ENCODE measurements at places on chromosomes 16 and 17. TPM values are rescaled to one million over a fixed set of nuclear protein-coding genes. Genes with fewer than 3 reads are reported as not detected.

DNA sequence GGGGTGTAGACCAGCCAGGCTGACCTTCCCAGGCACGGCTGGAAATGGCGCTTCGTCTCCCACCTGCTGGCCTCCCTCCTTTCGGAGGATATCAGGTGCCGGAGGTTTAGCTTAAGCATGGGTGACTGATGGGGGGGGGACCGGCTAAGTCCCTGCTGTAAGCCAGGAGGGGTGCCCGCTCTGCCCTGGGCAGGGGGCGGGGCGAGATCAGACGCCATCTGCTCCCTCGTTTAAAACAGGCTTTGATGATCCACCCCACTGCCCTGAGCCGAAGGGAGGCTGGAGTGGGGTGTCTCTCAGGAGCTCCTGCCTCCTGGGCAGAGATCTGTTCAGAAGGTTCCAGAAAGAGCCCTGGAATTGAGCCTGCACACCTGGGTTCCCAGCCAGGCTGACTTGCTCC, 26.0 kb downstream of the C16orf74 start:
- DNase-seq: no peak
- H3K36me3 ChIP-seq: no peaks in the 10 kb centered on the region
- H3K27ac ChIP-seq: no peak overlapping the region

GRCh38 chr16:17453364-17454038, 17.3 kb downstream of the XYLT1 start:
- no peak overlapping the region for H3K4me3 ChIP-seq
- H3K36me3 ChIP-seq: no peaks in the 10 kb centered on the region
- no peak overlapping the region for H3K27ac ChIP-seq
- DNase-seq: no peak

GRCh38 chr17:9032583-9032982, 11.3 kb downstream of the NTN1 start:
- no peak overlapping the region for H3K27ac ChIP-seq
- H3K27me3 ChIP-seq: no peaks in the 10 kb centered on the region
- no peak for DNase-seq
- H3K36me3 ChIP-seq: no peaks in the 10 kb centered on the region

GRCh38 chr16:2037647-2038381, 9.8 kb downstream of the NTHL1 start:
- H3K36me3 ChIP-seq: no peaks in the 10 kb centered on the region
- DNase-seq: peak; percentile 54

DNA sequence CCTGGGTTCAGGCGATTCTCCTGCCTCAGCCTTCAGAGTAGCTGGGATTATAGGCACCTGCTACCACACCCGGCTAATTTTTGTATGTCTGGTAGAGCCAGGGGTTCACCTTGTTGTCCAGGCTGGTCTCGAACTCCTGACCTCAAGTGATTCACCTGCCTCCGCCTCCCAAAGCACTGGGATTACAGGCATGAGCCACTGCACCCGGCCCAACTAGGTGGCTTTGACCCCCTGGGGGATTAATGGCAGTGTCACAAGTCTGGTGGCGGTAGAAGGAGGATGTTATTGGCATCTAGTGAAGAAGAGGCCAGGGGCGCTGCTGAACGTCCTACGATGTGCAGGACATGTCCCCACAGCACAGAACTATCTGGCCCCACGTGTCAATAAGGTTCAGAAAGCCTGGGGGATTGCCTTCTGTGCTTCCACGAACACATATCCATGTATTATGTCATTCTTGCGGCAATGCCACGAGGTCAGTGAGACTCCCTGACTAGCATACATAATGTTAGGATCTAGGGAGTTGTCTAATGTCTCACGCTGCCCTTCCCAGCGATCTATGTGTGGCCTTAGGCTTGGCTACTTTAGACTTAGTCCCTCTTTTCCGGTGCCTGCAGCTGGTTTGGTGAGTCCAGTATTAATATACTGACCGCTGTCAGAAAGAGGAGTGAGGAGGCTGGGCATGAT, 75.8 kb downstream of the ABCC6 start:
- no peak overlapping the region for H3K4me3 ChIP-seq
- no peaks in the 10 kb centered on the region for H3K36me3 ChIP-seq
- no peak overlapping the region for H3K27ac ChIP-seq
- DNase-seq: no peak
- no peaks in the 10 kb centered on the region for H3K4me1 ChIP-seq
- no peaks in the 10 kb centered on the region for H3K27me3 ChIP-seq

- no peak for DNase-seq
- no peak overlapping the region for H3K27ac ChIP-seq
- H3K36me3 ChIP-seq: no peaks in the 10 kb centered on the region
- H3K27me3 ChIP-seq: no peaks in the 10 kb centered on the region
- no peaks in the 10 kb centered on the region for H3K4me1 ChIP-seq
- H3K4me3 ChIP-seq: no peak overlapping the region
Measured at GRCh38 chr16:35737076-35737475, 2277.7 kb downstream of the TP53TG3F start.

DNA sequence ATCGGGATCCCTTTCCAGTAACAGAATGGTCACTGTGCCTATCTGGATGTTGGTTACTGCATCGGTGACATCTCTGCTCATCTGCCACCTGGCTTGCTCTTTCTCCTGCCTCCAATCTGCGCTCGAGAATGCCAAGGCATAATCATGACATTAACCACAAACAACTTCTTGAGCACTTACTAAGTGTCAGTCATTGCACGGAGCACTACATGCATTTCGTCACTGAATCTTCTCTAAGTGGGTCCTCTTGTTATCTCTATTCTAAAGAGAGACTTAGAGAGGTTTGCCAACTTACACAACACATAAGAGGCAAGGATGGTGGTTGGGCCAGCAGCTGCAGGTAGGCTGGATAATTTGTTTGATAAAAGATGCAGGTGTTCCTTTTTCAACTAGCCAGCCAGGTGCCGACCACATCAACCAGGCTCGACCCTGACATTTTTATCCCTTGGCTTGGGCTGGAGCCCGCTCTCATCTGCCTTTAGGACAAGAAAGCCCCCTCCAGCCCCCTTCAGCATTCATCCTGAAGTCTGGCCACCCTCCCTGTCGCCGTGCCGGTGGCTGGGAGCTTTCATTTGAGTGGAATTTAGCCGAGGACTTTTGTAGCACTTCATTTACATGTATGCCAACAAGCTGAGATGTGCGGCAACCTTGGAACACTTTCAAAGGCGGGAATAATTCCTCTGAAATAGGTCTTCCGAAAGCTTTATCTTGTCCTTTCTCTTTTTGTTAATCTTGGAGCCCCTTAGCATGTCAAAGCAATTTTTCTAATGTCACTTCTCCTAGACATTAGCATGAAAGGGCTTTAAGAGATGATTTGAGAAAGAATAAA, 89.3 kb upstream of the NKD1 start:
- H3K36me3 ChIP-seq: no peaks in the 10 kb centered on the region
- no peak overlapping the region for H3K27ac ChIP-seq
- H3K4me1 ChIP-seq: no peaks in the 10 kb centered on the region
- no peak overlapping the region for H3K4me3 ChIP-seq
- no peak for DNase-seq
- H3K27me3 ChIP-seq: no peaks in the 10 kb centered on the region

- no peak overlapping the region for H3K27ac ChIP-seq
- H3K4me1 ChIP-seq: no peaks in the 10 kb centered on the region
- H3K4me3 ChIP-seq: no peak overlapping the region
- H3K36me3 ChIP-seq: no peaks in the 10 kb centered on the region
- H3K27me3 ChIP-seq: no peaks in the 10 kb centered on the region
Measured at GRCh38 chr17:57856792-57857620, 7.2 kb upstream of the MRPS23 start.

DNA sequence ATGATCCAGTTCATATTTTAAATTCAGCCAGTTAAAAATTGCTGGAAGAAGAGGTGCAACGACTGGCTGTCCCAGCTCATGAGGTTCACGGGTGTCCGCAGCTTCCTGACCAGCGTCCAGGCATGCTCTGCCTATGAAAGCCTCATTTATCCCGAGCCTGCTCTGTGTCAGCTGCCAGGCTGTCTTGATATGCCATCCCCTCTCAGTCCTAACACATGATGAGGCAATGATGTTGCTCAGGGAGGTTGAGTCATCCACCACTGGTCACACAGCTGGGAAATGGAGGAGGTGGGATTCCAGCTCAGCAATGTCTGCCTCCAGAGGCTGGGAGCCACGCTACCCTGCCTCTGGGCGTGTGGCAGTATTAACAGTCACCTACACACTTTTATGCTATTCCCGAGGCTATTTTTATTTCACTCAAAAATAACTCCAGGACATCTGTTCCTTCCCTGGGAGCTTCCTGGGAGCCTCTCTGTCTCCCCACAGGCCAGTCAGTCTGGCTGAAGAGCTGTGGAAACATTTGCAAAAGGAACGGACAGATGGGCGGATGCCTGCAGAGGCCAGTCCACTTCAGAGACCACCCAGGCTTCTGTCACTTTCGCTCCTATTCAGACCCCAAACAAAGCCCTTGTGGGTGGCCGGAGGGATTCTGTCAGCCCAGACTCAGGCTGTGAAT, 22.5 kb downstream of the RAB11FIP4 start:
- no peaks in the 10 kb centered on the region for H3K36me3 ChIP-seq
- DNase-seq: no peak
- H3K4me1 ChIP-seq: no peaks in the 10 kb centered on the region
- no peak overlapping the region for H3K4me3 ChIP-seq
- no peaks in the 10 kb centered on the region for H3K27me3 ChIP-seq

GRCh38 chr17:74451557-74451956, 14.9 kb upstream of the CD300A start:
- H3K27ac ChIP-seq: peak overlapping the region; percentile 8
- H3K27me3 ChIP-seq: no peaks in the 10 kb centered on the region
- no peak for DNase-seq
- no peaks in the 10 kb centered on the region for H3K36me3 ChIP-seq
- no peak overlapping the region for H3K4me3 ChIP-seq
- no peaks in the 10 kb centered on the region for H3K4me1 ChIP-seq

The PLK1 gene
- 2.5 TPM for total RNA-seq

DNA sequence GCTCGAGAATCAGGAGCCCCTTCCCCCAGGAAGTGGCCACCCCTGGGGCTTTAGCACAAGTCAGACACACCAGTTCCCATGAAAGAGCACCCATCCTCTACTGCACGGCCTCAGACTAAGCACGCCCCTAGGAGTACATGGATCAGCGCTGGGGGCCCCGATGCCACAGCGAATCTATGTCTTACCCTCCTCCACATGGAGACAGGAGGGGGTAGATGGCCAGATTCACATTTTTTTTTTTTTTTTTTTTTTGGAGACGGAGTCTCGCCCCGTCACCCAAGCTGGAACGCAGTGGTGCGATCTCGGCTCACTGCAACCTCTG, 3.2 kb upstream of the EXOSC6 start:
- H3K4me3 ChIP-seq: no peak overlapping the region
- no peaks in the 10 kb centered on the region for H3K4me1 ChIP-seq

DNA sequence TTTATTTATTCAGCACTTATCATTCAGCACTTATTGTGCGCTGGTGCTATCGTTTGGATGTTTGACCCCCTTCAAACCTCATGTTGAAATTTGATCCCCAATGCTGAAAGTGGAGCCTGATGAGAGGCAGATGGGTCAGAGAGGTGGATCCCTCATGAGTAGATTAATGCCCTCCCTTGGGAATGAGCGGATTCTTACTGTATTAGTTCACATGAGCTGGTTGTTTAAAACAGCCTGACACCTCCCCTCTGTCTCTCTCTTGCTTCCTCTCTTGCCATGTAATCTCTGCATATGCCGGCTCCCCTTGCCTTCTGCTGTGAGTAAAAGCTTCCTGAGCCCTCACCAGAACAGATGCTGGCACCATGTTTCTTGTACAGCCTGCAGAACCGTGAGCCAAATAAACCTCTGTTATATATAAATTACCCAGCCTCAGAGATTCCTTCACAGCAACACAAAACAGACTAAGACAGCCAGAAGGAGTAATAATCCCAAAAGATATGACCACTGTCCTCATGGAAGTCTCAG, 111.1 kb downstream of the CACNG3 start:
- no peaks in the 10 kb centered on the region for H3K36me3 ChIP-seq
- H3K27me3 ChIP-seq: no peaks in the 10 kb centered on the region
- no peak for DNase-seq
- H3K4me3 ChIP-seq: no peak overlapping the region
- no peak overlapping the region for H3K27ac ChIP-seq
- H3K4me1 ChIP-seq: no peaks in the 10 kb centered on the region

The CMTM1 gene
- 4.6 TPM for total RNA-seq
